Iris pigment epithelial cell (primary cell): ENCODE measurements at places on chromosomes 2 and 18.

- no peak for DNase-seq
These were observed 313.2 kb upstream of the HS6ST1 start for GRCh38 chr2:128631698-128632500.

DNA sequence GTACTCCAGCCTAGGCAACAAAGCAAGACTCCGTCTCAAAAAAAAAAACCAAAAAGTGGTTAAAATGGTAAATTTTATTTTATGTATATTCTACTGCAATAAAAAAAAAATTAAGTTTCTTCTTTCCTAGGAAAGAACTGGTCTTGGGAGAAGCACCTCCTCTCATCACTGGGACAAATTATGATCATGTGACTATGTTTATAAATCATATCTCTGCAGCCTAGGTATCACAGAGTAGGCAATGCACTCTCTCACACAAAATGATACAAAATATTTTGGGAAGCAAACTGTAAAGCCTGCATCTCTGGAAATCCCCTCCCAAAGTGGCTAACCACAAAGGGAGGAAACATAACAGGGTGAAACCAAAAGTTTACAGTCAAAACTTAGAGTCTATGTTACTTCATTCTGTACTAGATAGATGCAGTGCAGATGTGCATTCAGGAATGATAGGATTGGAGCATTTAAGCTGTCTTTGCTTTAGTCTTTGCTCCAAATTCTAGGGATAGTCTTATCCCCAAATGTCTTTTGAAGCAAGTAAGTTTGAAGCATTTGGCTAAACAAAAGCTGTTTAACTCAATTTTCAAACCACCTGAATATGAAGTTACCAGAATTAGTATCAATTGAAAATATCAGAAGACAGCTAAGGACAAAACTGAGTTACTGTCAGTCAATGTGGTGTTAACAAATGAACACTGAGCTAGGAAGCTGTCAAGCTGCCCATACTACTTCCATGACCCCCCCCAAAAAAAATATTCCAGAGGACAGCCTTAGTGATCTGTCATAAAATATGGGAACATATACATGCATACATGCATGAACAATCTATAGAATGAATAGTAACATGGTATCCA lies 21.1 kb upstream of the MALT1 start:
- DNase-seq, result no peak

DNA sequence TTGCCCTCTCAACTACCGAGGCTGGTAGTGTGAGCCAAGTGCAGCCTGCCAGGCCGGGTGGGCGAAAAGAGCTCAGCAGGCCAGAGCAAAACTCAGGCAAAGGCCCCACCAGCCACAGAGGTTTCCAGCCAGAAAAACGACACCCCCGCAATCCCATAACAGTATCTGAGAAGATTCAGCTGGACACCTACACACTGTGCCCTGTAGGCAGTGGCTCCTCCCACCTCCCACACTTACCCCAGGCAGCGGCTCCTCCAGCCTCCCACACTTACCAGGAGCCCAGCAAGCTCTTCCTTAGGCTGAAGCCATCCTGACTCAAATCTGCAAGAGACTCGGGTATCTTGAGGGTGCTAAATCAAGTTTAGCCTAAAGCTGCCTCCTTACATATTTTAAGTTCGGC lies 15.6 kb upstream of the TMEM18 start:
- no peak for DNase-seq

- DNase-seq, result no peak
These were observed 393.0 kb downstream of the NBAS start for GRCh38 chr2:15168116-15168515.

- DNase-seq, result peak; percentile 57
These were observed 3.1 kb upstream of the SPAG16 start for GRCh38 chr2:213281156-213281555.

DNA sequence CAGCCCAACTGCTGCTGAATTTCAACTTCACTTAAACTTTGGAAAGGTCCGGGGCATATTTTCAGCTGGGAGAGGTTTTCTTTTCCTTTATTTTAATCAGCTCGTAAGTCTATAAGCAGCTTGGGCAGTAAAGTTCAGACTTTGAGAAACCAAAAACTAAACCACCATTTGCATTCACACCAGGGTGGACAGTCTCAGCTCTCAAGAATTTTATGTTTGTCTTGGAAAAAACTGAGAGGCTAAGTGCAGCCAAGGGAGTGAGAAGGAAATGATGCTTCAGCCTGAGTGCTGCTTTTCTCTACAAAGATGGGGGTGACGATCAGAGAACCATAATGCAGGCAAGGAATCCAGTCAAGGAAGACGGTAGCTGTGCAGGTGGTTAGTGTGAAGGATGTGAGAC lies 30.2 kb downstream of the MCFD2 start:
- DNase-seq, result peak; percentile 42

DNA sequence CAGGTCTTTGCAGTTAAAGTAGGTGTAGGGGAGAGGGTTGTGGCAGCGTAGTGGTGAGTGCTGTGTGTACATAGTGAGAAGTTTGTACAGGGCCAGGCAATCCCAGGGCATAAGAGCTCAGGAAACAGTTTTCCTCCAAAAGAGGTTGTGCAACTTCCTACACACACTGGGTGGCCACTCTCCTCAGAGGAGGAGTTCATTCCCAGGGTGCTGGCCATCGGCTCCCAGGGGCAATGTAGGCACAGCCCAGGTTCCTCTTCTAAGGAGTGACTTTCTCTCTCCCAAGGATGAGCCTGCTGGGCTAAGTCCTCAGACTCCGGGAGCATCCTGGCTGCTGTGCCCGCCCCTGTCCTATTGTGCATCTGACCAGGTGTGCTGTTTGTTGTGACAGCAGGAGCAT lies 3.0 kb downstream of the ACOXL start:
- DNase-seq, result no peak

GRCh38 chr2:241364781-241365180 lies 8.7 kb downstream of the FARP2 start:
- peak; percentile 63 for DNase-seq

GRCh38 chr18:14907420-14907819 lies 159.4 kb downstream of the ANKRD30B start:
- no peak for DNase-seq

DNA sequence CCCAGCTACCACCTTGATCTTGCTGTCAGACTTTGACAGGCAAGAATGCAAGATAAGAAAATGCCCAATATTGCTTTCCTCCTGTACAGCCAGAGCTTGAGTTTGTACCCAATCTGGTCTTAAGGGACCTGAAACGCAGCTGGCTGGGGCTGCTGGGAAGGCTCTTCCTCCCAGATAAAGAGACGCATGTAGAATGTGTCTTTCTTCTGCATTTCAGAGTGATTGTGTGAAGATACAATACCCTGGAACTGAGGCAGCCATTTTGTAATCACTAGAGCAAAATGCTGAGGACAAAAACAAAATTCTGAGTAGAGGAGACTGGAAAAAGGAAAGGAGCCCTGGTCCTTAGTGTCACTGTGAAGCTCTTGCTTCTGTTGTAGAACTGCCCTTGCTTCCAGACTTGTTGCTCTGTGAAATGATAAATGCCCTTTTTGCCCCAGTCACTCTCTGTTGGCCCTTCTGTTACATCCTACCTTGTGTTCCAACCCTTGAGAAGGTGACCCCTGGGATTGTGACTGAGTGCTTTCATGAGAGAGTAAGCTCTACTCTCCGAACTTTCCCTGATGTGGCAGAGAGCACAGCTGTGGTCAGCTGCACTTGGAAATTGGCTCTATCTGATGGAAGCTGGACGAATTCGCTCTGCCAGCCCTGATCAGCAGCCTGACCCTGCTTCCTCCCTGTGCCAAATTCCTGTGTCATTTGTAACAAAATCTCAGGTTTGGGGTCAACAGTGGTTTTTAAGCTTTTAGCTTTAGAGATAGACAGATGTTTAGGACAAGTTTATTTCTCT lies 137.4 kb upstream of the RBMS1 start:
- no peak for DNase-seq

DNA sequence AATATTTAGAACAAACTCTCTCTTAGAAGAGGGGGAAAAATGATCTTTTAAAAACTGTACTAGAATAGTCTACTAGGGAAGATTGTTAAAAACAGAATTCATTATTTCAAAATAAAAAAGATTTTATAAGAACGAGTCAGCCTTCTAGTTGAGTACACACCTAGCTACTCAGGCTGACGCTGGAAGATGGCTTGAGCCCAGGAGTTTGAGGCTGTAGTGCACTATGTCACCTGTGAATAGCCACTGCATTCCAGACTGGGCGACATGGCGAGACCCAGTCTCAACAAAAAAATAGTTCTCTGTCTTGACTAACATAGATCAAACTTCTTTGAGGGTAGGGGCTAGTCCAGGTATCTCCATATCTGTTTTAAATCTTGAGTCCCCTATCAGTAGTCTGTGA lies 33.9 kb downstream of the ERLEC1 start:
- DNase-seq, result no peak

DNA sequence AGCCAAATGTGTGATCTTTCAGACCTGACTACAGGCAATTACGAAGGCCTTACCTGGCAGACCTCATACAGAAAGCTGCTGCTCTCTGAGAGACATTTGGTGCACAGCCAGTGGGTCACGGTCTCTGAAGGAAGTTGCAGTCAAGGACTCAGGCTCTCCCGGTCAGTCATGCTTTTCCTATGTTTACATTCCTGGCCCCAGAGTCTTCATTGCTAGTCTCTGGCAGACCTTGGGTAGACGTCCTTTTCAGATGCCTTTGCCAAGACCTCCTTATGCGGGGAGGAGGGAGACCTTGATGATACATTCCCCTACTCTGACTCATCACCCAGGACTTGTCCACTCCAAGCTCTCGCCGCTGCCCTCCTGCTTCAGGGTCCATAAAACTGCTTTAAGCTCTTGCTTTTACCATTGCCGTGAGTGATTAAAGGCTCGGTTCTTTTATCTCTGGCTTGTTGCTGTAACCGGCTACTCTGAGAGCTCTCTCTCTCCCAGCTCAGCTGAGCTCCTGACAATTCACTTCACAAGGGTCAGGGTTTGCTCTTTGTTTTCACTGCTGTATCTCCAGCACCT lies 62.0 kb upstream of the SLC35F5 start:
- DNase-seq, result peak; percentile 99

DNA sequence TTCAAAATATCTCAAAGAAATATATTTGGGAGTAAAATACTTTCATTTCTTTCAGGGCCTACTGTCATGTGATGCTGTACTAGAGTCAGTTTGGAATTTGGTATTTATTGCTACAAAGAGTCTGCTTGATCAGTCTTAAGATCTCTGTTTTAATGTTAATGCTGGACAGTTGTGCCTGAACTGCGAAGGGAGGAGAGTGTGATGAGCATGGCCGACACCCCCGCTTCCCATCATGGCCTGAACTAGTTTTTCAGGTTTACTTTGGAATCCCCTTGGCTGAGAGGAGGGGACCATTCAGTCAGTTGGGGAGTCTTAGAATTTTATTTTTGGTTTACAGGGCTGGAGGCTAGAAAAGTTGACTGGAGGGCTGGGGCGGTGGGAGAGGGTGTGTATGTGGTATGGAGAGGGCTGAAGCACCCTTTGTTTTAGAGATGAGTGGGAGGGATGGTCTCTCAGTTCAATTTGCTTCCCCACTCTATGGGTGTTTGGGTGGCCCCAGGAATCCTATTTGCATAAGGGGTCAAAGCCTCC lies 20.9 kb upstream of the TEX44 start:
- no peak for DNase-seq

GRCh38 chr18:74225193-74225840 lies 66.4 kb downstream of the CYB5A start:
- DNase-seq, result peak; percentile 78

- DNase-seq, result peak; percentile 37
These were observed 127.6 kb upstream of the TWIST2 start for GRCh38 chr2:238720232-238720672.

DNA sequence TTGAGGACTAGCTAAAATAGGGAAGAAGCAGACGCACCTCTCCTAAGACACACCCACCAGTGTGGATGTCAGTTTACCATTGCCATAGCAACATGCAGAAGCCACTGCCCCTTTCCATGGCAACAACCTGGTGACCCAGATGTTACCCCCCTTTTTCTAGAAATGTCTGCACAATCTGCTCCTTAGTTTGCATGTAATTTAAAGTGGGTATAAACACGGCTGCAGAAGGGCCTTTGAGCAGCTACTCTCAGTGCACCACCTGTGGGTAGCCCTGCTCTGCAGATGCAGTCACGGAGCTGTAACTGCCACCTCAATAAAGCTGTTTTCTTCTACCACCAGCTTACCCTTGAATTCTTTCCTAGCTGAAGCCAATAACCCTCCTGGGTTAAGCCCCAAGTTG lies 87.1 kb downstream of the FBXO15 start:
- no peak for DNase-seq

GRCh38 chr2:96815326-96816126 lies 542 bp upstream of the CNNM3 start:
- peak; percentile 66 for DNase-seq

GRCh38 chr2:71757351-71757750 lies 304.0 kb downstream of the DYSF start:
- DNase-seq, result no peak

DNA sequence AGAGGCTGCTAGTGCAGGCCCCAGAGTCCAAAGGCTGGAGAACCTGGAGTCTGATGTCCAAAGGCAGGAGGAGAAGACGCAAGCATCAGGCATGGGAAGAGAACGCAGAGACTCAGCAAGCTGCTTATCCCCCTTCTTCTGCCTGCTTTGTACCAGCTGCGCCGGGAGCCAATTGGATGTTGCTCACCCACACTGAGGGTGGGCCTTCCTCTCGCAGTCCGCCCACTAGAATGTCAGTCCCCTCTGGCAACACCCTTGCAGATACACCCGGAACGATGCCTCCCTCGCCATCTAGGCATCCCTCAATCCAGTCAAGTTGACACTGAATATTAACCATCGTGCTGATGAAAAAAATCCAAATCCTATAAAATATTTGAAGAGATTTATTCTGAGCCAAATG lies 141.6 kb downstream of the TWIST2 start:
- DNase-seq, result no peak

DNA sequence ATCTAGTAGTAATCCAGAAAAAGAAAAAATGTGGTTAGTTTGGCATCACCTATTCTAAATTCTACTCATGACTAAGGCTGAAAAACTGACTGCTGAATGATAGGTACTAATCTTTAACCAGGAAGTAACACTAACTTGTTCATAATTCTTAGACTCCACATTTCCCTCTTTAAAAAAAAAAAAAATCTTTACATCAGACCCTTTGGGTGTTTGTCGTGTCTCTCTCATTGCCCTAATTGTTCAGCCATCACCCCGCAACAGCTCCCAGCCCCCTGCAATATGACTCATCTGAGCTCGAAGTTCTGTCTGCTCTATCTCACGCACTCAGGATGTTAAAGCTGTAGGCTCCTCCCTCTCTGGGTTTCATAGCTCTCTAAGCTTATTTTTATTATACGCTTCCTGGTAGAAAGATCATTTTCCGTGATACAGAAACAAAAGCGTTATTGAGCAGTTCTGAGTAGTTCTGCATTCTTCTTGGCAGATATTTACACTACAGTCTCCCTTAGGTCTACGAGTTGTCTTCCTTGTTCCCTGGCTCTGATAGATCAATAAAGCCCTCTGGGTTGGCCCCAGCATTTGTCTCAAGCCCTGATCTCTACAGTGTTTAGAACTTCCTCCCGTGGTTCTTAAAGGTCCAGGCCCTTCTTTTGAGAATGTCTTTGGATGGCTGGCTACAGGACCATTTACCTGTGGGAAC lies 95.6 kb downstream of the TNFRSF11A start:
- peak; percentile 84 for DNase-seq
